Mammary microvascular endothelial cell (primary cell): ENCODE measurements at places on chromosomes 7 and 10. TPM values are rescaled to one million over a fixed set of nuclear protein-coding genes. Genes with fewer than 3 reads are reported as not detected.

COL1A2 gene
- 6.7 and 7.7 TPM in 2 replicates for total RNA-seq

FRMD4A gene
- total RNA-seq = 66.2 and 75.3 TPM in 2 replicates

SFTPA2 gene
- not detected in 2 replicates for total RNA-seq

PPP1R3C gene
- 0.69 TPM in 1 of 2 replicates, not detected in the other for total RNA-seq

HTR7 gene
- not detected in 2 replicates for total RNA-seq

PTN gene
- 0.07 TPM in 1 of 2 replicates, not detected in the other for total RNA-seq

OSBPL3 gene
- 25.6 and 28.7 TPM in 2 replicates for total RNA-seq

C10orf62 gene
- total RNA-seq = not detected in 2 replicates

PNLIPRP2 gene
- total RNA-seq = not detected in 2 replicates

SLC18A3 gene
- total RNA-seq = not detected in 2 replicates

SLC16A12 gene
- total RNA-seq = not detected in 2 replicates

TMEM184A gene
- 0.07 and 0.25 TPM in 2 replicates for total RNA-seq

CCT6A gene
- total RNA-seq = 161 and 180 TPM in 2 replicates

AGAP5 gene
- 0.27 and 0.74 TPM in 2 replicates for total RNA-seq

SFRP5 gene
- total RNA-seq = not detected in 2 replicates

SEC31B gene
- 0.87 and 0.89 TPM in 2 replicates for total RNA-seq

OLAH gene
- 1.5 and 2.5 TPM in 2 replicates for total RNA-seq

GNAT3 gene
- total RNA-seq = not detected in 2 replicates

GPR146 gene
- total RNA-seq = 7.8 TPM in 2 replicates

CNTNAP2 gene
- 0.20 TPM in 2 replicates for total RNA-seq

PDLIM1 gene
- total RNA-seq = 106 and 114 TPM in 2 replicates

PDGFA gene
- total RNA-seq = 61.4 and 87.3 TPM in 2 replicates

NEURL1 gene
- total RNA-seq = 0.10 and 0.87 TPM in 2 replicates

SLC29A4 gene
- total RNA-seq = 0.67 and 1.2 TPM in 2 replicates

ITGB8 gene
- 0.34 and 0.67 TPM in 2 replicates for total RNA-seq

GARIN1A gene
- under 0.01 and 0.07 TPM in 2 replicates for total RNA-seq

PKD2L1 gene
- total RNA-seq = not detected in 2 replicates

AGBL3 gene
- total RNA-seq = 2.1 and 2.8 TPM in 2 replicates

PLA2G12B gene
- not detected in 2 replicates for total RNA-seq

SSC4D gene
- total RNA-seq = 0.73 and 0.79 TPM in 2 replicates

PDZD7 gene
- total RNA-seq = 0.07 and 1.8 TPM in 2 replicates

FAM170B gene
- total RNA-seq = not detected in 2 replicates

CDK1 gene
- 84.0 and 89.3 TPM in 2 replicates for total RNA-seq

PSMA2 gene
- 154 and 169 TPM in 2 replicates for total RNA-seq

GPR15LG gene
- total RNA-seq = not detected in 2 replicates

NYAP1 gene
- 2.1 and 2.9 TPM in 2 replicates for total RNA-seq

TMEM236 gene
- 0.79 and 0.80 TPM in 2 replicates for total RNA-seq

PHKG1 gene
- total RNA-seq = not detected in 2 replicates

SUN3 gene
- not detected in 2 replicates for total RNA-seq

OR2A7 gene
- total RNA-seq = not detected in 2 replicates

PRLHR gene
- not detected in 2 replicates for total RNA-seq

AKR1D1 gene
- not detected in 2 replicates for total RNA-seq

ATOH7 gene
- total RNA-seq = not detected in 2 replicates

LLCFC1 gene
- total RNA-seq = not detected in 2 replicates

STAG3 gene
- 0.10 and 0.13 TPM in 2 replicates for total RNA-seq

OR9A2 gene
- total RNA-seq = not detected in 2 replicates

SHH gene
- 0.20 and 0.33 TPM in 2 replicates for total RNA-seq

AGR3 gene
- total RNA-seq = not detected in 2 replicates

TSC22D4 gene
- 62.0 and 63.5 TPM in 2 replicates for total RNA-seq

IL15RA gene
- total RNA-seq = 40.6 and 52.3 TPM in 2 replicates

CDH23 gene
- total RNA-seq = not detected in 2 replicates

GIMAP6 gene
- total RNA-seq = 85.8 and 89.9 TPM in 2 replicates

GRID1 gene
- total RNA-seq = 0.07 TPM in 1 of 2 replicates, not detected in the other

ZNF25 gene
- 4.5 and 4.9 TPM in 2 replicates for total RNA-seq
